ENCODE measurements at places on chromosomes 7 and 10.
A peak's percentile ranks its signal among the peaks of the same experiment; 100 is the strongest.

GRCh38 chr7:36283181-36283580 lies 106.5 kb upstream of the ANLN start:
- peaks cover 29% of the 10 kb centered on the region for H3K4me1 ChIP-seq
- H3K4me3 ChIP-seq, result no peak overlapping the region
- peak overlapping the region; percentile 40 for H3K27ac ChIP-seq
- H3K27me3 ChIP-seq, result no peaks in the 10 kb centered on the region
- DNase-seq, result no peak

GRCh38 chr7:101302641-101303101 lies 18.9 kb downstream of the IFT22 start:
- no peak for DNase-seq
- H3K4me1 ChIP-seq, result no peaks in the 10 kb centered on the region
- no peak overlapping the region for H3K4me3 ChIP-seq
- H3K27ac ChIP-seq, result no peak overlapping the region

DNA sequence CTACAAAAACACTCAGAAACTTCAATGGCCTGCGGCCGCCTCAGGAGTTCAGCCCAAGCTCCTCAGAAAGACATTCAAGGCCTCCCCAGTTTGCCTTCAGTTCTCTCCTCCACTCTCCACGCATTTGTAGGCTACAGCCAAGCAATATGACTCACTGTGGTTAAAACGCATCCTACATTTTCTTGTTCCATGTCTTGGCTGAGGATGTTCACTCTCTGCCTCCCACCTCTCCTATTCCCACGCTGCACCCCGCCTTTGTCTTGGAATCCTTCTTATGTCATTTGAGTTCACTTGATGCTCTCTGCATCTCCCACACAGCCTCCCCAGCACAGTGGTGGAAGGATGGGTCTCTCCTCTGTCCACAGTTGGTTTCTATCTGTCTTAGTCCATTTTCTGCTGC lies 184.8 kb downstream of the NPSR1 start:
- no peak overlapping the region for H3K4me3 ChIP-seq
- H3K36me3 ChIP-seq, result no peaks in the 10 kb centered on the region
- no peak overlapping the region for H3K27ac ChIP-seq
- no peaks in the 10 kb centered on the region for H3K4me1 ChIP-seq

GRCh38 chr10:117418121-117418520 lies 42.9 kb upstream of the PDZD8 start:
- no peak overlapping the region for H3K27ac ChIP-seq
- no peaks in the 10 kb centered on the region for H3K36me3 ChIP-seq
- DNase-seq, result no peak
- H3K4me3 ChIP-seq, result no peak overlapping the region

GRCh38 chr7:125423458-125424155 lies 494.0 kb upstream of the POT1 start:
- no peaks in the 10 kb centered on the region for H3K27me3 ChIP-seq
- no peak for DNase-seq
- no peaks in the 10 kb centered on the region for H3K4me1 ChIP-seq
- H3K4me3 ChIP-seq, result no peak overlapping the region

DNA sequence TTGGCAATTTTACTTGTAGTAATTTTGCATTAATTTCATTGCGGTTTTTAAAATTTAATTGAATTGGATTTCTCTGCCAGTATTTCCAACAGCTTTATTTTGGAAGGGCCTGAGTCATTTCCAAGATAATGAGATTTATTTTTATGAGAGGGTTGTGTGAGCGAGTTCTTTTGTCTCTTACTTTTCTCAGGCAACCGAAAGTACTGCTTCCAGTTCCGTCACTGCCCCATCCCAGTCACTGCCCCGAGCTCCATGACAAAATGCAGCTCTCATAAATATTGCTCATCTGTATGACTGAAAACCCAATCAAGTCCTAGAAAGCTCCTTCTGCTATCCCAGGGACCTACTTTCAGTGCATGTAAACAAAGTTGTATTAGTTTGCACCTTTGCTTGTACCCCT lies 468.4 kb upstream of the SEMA3D start:
- H3K36me3 ChIP-seq, result no peaks in the 10 kb centered on the region
- no peaks in the 10 kb centered on the region for H3K27me3 ChIP-seq
- DNase-seq, result no peak
- no peak overlapping the region for H3K27ac ChIP-seq
- H3K4me1 ChIP-seq, result no peaks in the 10 kb centered on the region

GRCh38 chr10:112332509-112333228 lies 41.2 kb upstream of the ACSL5 start:
- H3K27me3 ChIP-seq, result no peaks in the 10 kb centered on the region
- H3K4me3 ChIP-seq, result no peak overlapping the region
- no peak overlapping the region for H3K27ac ChIP-seq
- no peaks in the 10 kb centered on the region for H3K36me3 ChIP-seq

DNA sequence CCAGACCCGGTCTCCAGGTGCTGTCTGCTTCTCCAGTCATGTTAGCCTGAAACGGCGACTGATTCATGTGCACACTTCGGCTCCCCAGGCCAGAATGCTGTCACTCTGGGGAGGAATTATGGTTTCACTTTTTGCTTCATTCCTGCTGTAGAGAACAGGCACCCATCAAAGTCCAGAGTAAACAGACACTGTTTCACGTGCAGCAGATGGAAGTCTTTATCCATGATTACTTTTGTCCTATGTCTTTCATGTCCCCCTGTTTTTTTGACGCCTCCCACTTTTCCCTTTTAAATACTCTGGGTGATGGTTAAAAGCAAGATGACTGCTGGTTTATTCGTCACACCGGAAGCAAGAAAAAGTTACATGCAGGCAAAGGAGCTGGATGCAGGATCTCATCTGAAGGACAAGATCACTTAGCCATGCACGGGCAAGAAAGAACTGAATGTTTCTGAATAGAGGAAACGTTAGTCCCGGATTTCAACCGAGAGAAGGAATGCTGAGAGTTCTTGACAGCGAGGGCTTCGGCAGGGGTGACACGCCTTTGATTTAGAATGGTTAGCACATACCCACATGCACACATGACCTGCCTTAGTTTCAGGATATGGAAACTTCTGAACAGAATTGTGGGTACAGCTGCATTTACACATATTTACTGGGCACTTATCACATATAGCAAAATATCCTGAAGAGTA lies 250.0 kb upstream of the KLF6 start:
- DNase-seq, result no peak
- H3K4me1 ChIP-seq, result peaks cover 2% of the 10 kb centered on the region
- peak overlapping the region; percentile 67 for H3K27ac ChIP-seq
- H3K36me3 ChIP-seq, result no peaks in the 10 kb centered on the region
- H3K27me3 ChIP-seq, result no peaks in the 10 kb centered on the region

DNA sequence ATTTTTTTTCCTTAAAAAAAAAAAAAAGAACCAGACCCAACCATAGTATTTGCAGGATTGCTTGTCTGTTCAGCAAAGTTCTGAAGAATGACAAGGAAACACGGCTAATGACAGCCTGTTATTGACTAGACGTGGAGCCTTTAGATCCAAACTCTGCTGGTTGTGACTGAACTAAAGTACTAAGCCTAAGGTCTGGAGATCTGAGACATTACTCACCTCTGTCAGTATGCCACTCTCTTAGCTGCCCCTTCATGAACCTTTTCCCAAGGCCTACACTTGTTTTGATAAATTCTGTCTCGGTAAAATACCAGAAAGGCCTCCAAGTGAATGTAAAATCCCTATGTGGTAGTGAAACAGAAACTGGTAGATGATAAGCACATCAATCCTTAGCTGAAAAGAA lies 101.0 kb downstream of the CABCOCO1 start:
- no peak overlapping the region for H3K4me3 ChIP-seq
- no peaks in the 10 kb centered on the region for H3K27me3 ChIP-seq
- no peak overlapping the region for H3K27ac ChIP-seq
- no peaks in the 10 kb centered on the region for H3K36me3 ChIP-seq
- H3K4me1 ChIP-seq, result peaks cover 4% of the 10 kb centered on the region

GRCh38 chr7:935874-936385 lies 18.6 kb downstream of the ADAP1 start:
- H3K36me3 ChIP-seq, result no peaks in the 10 kb centered on the region
- peak; percentile 52 for DNase-seq
- no peak overlapping the region for H3K4me3 ChIP-seq
- H3K27ac ChIP-seq, result no peak overlapping the region
- no peaks in the 10 kb centered on the region for H3K4me1 ChIP-seq
